ENCODE measurements at places on chromosomes 11 and 22.

DNA sequence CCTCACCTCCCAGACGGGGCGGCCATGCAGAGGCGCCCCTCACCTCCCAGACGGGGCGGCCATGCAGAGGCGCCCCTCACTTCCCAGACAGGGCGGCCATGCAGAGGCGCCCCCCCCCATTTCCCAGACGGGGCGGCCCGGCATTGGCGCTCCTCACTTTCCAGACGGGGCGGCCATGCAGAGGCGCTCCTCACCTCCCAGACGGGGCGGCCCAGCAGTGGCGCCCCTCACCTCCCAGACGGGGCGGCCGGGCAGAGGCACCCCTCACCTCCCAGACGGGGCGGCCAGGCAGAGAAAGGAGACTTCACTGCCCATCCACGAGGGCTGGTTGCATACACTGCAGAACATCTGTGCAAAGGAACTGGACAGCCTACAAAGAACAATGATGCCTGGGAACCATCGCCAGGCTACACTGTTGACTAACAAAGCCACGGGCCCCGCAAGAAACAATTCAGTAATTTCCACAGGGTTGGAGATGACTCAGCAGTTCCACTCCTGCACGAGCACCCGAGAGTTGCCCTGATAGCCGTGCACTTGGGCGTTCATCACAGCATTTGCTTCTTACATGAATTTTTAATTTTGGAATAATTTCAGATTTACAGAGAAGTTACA is 58.7 kb downstream of the CTTN start:
- no peak for DNase-seq

- DNase-seq = no peak
These were observed 3.0 kb downstream of the TBRG1 start for GRCh38 chr11:124625504-124626168.

- DNase-seq = no peak
These were observed 37.0 kb downstream of the TRIOBP start for GRCh38 chr22:37733625-37734401.

- peak; percentile 42 for DNase-seq
These were observed 1.1 kb downstream of the EIF4G2 start for GRCh38 chr11:10807493-10808234.

GRCh38 chr11:128525411-128526243 is 61.7 kb downstream of the ETS1 start:
- DNase-seq = no peak

GRCh38 chr22:26608129-26608528 is 9.7 kb downstream of the CRYBB1 start:
- no peak for DNase-seq

DNA sequence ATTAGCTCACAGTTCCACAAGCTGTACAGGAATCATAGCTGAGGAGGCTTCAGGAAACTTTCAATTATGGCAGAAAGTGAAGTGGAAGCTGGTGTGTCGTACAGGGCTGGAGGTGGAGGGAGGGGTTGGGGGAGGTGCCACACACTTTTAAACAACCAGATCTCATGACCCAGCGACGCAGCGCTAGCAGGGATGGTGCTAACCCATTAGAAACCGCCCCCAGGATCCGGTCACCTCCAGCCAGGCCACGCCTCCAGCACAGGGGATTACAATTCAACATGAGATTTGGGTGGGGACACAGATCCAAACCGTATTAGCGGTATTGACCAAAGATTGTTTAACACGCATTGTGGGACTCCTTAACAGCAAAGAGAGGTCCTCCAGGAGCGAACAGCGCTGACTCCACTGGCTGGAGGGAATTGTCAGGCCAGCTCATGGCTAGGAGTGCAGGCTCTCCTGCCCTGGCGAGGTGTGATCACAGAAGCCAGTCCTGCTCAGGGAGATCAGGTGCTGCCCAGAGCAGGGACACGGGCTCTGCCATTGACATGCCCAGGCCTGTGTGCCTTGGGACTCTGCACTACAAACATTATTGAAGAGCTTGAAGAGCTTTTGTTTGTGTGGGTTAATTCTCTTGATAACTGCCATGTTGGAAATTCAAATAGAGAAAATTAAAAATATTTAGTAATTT is 215.3 kb downstream of the TBC1D22A start:
- no peak for DNase-seq

GRCh38 chr11:68843052-68843561 is 1.4 kb upstream of the CPT1A start:
- no peak for DNase-seq

DNA sequence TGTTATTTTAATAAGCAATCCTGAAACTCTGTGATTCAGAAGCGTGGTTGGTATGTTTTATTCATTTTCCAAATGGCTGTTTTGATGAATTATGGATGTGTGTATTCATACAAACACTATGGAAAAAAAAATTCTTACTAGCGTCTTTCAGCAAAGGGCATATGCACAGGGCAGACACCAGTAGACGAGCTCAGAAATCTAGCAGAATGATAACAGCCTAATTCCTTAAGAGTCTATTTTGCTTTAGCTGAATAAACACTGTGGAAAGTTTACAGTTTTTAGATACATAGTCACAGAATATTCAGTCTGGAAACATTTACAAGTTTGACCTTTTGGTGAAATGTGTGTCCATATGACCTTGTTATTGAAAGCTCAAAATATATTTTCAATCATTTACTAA is 418.8 kb upstream of the LUZP2 start:
- no peak for DNase-seq

GRCh38 chr22:41289671-41290070 is 3.7 kb upstream of the RANGAP1 start:
- no peak for DNase-seq

DNA sequence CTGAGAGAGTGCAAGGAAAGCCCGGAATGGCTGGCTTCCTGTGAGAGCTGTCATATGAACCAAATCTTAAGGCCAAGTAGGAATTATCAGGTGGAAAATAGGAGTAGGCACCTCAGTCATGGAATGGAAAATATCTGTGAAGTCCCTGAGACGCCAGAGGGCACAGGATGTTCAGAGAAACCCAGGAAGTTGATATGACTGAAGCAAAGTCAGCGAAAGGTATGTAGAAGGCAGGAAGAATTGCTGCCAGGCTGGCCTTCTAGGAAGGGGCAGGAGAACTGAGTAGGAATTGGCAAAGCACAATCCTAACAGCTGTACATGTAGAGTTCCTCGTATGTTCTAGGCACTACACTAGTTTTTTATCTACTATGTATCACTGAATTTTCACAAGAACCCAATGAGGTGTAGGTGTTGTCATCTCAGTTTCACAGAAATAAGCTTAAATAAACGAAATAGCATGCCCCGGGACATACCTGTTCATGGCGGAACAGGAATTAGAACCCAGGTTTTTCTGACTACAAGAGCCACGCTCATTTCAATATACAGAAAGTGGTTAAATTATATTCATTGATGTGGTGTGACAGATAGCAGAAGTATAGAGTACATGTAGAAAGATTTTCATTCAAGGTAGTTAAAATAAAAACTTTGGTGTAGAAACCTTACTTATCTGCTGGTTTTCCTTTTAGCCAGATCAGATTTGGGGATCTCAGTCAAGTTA is 17.0 kb downstream of the HMGXB4 start:
- DNase-seq = no peak

GRCh38 chr22:50320671-50321325 is 6.0 kb downstream of the DENND6B start:
- DNase-seq = no peak

DNA sequence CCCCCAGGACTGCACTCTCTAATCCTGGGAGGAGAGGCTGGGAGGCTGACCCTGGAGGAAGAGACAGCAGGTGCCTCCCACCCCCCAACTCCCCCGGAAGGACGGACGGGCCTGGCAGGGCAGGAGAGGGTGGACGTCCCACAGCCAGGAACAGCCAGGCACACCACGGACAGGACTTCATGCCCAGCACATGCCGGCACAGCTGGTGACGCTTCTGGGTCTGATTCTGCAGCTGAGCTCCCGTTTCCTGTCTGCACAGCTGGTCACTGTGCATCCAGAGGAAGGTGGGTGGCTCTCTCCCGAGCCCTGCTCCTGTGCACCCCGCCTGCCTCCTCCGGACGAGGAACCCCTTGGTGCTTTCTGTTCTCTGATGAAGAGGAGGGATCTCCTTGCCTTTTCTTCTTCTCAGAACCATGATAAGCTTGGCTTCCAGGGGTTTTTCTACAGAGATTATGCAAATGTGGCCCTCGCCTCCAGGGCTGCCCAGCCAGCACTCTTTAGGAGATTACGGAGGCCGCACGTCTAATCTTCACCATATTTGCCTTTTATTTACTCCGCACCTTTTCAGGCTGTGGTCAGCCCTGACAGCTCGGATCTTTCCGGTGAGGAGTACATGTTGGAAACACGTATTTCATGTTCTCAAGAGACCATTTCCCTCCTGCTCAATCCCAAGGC is 1295.8 kb downstream of the BRD1 start:
- no peak for DNase-seq

GRCh38 chr11:124194293-124195188 is 11.4 kb downstream of the OR10D3 start:
- no peak for DNase-seq

DNA sequence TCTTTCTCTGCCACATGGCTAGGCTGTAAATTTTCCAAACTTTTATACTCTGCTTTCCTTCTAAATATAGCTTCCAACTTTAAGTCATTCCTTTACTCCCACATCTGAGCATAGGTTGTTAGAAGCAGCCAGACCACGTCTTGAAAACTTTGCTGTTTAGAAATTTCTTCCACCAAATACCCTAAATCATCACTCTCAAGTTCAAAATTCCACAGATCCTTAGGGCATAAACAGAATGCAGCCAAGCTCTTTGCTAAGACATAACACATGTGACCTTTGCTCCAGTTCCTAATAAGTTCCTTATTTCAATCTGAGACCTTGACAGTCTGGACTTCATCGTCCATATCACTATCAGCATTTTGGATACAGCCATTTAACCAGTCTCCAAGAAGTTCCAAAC is 749.9 kb downstream of the METTL15 start:
- no peak for DNase-seq

DNA sequence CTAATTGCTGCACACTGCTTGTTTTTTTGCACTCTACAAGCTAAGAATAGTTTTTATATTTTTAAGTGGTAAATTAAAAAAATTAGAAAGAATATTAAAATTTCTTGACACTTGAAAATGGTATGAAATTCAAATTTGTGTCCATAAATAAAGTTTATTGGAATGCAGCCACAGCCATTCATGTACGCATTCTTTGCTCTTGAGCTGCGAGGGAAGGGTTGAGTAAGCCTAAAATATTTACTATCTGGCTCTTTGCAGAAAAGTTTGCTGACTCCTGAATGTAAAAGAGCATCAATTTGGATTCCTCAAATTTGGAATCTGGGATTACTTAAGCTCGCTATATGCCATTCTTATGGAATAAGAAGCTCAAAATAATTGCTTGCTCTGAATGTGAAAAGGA is 3.4 kb upstream of the ADAMTS8 start:
- no peak for DNase-seq

DNA sequence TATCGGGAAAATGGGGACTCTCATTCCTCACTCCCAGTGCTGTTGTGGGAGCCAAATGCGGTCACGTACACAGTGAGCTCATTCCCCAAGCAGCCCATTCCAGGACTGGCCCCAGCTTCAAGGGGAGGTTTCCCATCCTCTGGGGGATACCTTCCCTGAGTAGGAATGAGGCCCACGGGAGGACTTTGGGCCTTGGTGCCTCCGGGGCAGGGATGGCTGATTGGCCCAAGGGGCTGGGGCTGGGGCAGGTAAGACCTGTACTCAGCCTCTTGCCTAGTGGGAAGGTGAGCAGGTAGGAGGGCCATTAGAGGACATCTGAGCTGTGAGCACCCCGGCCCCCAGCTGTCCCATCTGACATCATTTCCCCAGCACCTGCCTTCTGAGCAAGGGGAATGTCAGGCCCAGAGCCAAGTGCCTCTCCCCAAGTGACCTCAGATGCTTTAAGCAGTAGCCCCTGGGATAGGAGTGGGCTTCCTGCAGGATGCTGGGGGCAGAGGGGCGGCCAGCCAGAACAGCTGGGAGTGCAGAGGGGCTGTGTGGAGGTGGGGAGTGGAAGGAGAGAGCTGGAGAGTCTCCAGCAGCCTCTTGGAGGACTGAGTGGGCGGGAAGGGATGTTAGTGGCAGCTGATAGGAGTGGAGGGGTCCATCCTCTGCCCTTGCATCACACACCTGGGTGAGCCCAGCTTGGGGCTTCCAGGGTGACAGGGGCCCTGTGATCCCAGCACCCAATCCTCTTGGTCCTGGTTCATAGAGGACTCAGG is 58.4 kb downstream of the CD82 start:
- no peak for DNase-seq

DNA sequence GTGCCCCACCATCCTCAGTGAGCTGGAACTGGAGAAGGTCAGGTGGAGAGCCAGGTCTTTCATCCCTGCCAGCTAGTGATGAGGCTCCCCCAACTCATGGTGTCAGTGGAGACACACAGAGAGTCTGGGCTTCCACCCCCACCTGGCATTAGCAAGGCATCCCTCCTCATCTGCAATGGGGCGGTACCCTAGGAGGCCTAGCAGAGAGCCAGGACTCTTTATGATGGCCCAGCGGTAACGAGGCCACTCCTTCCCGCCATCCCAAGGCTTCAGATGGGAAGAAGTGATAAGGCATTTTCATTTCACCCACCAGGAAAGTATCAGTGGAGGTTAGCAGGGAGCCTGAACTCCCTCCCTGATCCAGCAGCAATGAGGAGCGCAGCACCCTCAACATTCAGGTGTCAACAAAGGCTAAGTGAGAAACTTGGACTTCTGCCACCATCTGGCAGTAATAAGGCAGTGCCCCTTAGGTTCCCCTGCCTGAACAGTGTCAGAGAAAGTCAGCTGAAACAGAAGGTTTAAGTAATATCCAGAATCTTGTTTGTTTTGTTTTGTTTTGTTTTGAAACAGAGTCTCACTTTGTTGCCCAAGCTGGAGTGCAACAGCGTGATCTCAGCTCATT is 40.5 kb upstream of the FBLN1 start:
- DNase-seq = no peak

GRCh38 chr11:67240576-67241389 is 25.5 kb upstream of the GRK2 start:
- DNase-seq = peak; percentile 54

DNA sequence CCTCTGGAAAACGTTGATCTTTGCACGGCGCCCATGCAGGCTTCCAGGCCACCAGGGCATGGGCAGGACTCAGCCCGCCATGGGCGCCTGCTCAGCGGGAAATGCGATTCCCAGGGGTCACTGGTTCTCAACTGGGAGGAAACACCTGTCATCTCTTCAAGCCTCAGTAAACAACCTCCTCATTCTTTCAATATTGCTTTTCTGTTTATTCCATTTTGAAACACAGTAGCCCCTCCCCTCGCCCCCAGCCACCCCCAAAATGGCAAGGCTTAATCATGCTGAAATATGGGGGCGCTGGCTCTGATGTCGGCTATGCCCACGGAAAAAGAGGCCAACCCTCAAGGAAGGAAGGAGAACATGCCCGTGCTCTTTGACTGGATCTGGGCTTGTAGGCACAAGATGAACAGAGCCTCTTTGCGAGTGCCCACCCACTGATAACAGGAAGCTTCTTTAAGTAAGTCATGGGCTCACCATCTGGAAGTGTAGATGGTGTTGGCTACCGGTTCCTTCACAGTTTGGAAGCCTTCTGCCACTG is 594 bp upstream of the POU2AF1 start:
- DNase-seq = no peak
